ENCODE measurements at places on chromosomes 13 and 19. TPM values are rescaled to one million over a fixed set of nuclear protein-coding genes. Genes with fewer than 3 reads are reported as not detected.

- no peak for DNase-seq
Measured at GRCh38 chr13:83121896-83122295, 760.4 kb downstream of the SLITRK1 start.

Gene EFNB2
- 48.6 TPM for total RNA-seq

Gene INSR
- total RNA-seq: 55.3 TPM

Gene JAK3
- total RNA-seq: 1.4 TPM

DNA sequence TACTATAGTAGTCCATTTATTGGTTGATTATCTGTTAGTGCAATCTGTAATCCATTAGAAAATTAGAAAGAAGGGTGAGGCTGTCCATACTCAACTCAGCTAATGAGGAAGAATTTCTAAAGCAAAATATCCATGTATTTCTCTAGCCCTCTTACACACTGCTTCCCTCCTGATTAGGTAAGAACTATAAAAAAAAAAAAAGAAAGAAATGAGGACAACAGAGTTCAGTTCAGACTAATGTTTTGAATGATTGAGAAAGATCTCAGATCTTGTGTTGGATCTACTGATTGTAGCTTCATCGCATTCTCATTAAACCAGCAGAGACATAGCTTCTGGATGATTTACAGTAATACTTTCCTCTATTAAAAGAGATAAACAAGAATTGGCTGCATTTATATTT, 233.3 kb downstream of the KLF5 start:
- no peak for DNase-seq

DNA sequence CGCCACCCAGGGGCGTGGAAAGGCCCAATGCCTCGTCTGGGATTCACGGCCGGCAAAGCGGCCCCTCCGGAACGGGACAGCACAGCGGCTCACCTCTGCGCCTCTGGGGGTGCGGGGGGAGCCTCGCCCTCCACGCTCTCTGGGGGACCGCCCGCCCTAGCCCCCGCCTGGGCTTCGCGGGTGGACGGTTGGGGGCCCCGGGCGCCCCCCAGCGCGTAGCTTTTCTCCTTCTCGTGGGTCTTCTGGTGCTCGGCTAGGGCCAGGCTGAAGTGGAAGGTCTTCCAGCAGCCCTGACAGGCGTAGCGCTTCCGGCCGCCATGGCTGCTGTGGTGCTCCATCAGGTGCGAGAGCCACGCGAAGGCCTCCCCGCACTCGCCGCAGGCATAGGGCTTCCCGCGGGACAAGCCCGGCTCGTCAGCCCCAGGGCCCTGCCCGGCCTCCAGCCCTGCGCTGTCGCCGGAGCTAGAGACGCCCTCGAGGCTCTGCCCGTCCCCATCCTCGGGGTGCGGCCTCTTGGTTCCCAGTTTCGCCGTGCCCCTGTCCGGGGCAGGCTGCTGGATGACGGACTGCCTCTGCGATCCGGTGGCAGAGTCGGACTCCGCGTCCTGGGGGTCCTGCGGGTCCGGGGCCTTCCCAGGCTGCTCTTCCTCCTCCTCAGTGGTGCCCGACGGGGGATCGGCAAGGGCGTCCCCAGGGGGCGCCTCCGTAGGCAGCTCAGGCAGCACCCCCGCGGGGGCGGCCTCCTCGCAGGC, 13.3 kb downstream of the ZSCAN18 start:
- DNase-seq: no peak

DNA sequence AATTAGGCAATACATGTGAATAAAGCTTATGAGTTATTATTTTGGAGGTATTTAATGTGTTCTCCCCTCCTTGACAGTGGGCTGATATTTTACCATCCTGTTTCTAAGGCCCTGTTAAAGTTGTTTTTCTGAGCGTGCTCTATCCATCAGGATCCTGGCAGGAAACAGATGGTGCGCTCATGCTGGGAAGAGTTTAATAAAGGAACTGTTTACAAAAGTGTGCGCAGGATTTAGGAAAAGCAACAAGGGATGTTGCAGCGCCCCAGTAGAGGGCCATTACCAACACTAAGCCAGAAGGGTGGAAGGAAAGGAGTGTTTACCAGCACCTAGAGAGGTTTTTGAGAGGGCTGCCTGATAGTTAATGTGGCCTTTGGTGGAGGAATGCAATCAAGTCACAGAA, 374.5 kb downstream of the KCNRG start:
- no peak for DNase-seq

GRCh38 chr13:20360041-20360491, 127.9 kb upstream of the GJB6 start:
- DNase-seq: no peak

GRCh38 chr19:10516064-10516385, 1.2 kb downstream of the S1PR5 start:
- DNase-seq: no peak

Gene CYP4F11
- total RNA-seq: not detected

Gene CYP2A6
- not detected for total RNA-seq

DNA sequence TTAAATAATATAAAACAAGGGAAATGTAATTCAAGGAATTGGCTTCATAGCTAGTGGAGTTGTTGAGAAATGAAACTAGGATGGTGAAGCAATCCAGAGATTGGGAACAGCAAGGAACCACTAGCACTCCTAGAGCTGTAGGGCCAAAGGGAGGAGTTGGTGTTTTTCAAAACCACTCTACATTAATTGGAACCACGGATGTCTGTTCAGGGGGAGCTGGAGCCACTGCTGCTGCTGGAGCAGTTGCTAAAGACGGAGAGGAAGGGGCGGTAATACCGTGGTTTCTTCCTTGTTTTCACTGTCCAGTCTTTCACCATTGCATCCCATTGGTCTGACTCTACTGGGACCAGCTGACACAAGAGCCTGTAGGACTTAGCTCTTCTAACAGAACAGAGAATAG, 8.5 kb downstream of the DNAJC15 start:
- no peak for DNase-seq

Gene CEACAM16
- not detected for total RNA-seq

Gene ZNF575
- 2.6 TPM for total RNA-seq

GRCh38 chr13:85615031-85615430, 184.2 kb downstream of the SLITRK6 start:
- no peak for DNase-seq

DNA sequence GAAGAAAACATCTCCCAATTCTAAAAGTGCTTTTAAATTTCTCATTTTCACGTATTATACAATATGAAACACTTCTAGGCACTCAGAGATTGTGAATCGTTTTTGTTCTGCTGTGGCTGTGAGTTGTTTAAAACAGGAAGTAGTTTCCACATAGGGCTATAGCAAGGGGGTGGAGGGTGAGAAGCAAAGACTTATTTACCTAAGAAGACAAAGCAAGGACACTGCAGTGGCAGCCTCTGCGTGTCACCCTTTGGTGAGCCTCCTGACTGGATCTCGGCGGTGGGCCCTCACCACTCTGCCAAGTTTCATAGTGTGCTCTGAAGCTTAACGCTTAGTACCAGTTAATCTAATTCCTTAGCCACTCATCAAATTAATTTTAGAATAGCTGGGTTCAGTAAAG, 56.8 kb downstream of the TNFSF13B start:
- no peak for DNase-seq

DNA sequence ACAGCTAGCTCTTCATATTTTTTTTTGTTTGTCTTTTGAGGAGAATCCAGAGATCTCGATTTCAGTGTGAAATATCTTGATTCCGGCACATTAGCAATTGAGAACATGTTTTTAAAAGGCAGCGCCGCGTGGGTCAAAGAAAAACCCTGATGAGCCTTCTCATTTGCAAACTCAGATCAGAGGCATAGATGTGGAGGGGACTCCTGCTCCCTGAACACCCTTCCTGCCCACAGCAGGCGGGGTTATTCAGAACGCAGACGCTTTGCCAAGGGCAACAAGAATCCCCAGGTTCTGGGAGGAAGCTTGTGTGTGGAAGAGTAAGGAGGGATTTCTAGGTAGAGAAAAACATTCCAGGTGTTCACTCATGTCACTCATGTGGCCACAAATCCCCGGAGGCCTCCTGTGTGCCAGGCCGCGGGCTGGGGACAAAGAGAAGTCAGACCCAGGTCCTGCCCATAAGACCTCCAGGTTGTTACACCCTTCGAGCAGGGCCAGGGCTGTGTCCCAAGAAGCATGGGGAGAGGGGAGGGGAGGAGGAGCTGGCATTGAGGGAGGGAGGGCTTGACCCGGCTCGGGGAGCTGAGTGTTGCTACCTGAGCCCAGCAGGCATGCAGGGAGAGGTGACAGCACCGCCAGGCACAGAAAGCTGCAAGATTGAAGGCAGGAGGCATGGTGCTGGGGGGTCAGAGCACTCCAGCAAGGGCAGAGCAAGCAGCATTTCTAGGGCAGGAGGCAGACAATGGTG, 15.9 kb upstream of the IGLON5 start:
- no peak for DNase-seq

- DNase-seq: no peak
Measured at GRCh38 chr19:31641591-31641990, 292.4 kb upstream of the TSHZ3 start.

Gene ZNF844
- 20.7 TPM for total RNA-seq

GRCh38 chr13:51912511-51913225, 50.9 kb downstream of the CCDC70 start:
- DNase-seq: no peak

DNA sequence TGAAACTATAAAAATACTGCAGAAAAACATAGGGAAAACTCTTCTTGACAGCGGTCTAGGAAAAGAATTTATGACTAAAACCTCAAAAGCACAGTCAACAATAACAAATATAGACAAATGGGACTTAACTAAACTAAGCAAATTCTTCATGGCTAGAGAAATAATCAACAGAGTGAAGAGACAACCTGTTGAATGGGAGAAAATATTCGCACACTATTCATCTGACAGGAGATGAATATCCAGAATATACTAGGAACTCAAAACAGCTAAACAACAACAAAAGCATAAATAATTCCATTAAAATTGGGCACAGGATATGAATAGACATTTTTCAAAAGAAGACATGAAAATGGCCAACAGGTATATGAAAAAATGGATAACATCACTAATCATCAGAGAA, 303.6 kb upstream of the PRR20A start:
- no peak for DNase-seq

GRCh38 chr13:28043224-28043623, 54.7 kb upstream of the URAD start:
- DNase-seq: no peak

GRCh38 chr13:101631395-101631794, 178.9 kb downstream of the ITGBL1 start:
- no peak for DNase-seq

Gene DAND5
- total RNA-seq: not detected

DNA sequence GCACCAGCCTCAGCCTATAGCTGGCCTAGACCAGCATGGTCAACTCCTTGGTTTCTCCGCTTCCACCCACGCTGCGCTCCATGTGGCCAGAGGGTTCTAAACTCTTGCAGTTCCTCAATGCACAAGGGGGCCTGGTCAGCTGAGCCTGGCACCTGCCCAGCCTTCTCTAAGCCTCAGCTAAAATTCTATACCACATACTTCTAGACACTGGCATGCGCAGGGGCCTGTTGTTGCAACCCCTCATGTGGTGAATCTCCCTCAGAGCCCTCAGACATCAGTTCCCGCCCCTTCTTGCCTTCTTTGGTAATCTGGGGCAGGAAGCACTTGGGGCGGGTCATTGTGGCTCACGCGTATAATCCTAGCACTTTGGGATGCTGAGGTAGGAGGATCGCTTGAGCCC, 19.7 kb upstream of the LDLR start:
- DNase-seq: no peak

Gene SBSN
- 0.53 TPM for total RNA-seq

- no peak for DNase-seq
Measured at GRCh38 chr13:86282442-86282841, 483.2 kb upstream of the SLITRK6 start.

DNA sequence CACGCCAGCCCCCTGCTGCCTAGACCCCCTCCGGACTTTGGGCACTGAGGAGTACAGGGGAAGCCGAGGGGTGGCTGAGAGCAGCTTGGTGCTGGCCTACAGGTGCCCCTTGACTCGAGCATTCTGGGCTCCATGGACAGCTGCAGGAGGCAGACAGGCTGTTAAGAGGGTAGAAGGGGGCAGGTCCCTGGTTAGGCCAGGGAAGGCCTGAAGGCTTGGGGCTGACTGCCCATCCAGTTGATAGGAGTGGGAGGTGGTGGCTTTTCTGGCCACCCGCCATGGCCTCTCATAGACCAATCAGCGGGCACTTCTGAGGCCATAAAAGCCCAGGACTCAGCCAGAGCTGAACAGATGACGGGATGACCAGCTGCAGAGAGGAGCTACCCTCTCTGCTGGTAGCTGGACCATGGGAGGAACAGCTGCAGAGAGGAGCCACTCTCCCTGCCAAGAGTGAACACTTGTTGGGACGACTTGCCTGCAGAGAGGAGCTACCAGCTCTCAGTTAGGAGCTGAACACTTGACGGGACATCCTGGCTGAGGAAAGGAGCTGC, 10.7 kb upstream of the SUPT20H start:
- DNase-seq: no peak

DNA sequence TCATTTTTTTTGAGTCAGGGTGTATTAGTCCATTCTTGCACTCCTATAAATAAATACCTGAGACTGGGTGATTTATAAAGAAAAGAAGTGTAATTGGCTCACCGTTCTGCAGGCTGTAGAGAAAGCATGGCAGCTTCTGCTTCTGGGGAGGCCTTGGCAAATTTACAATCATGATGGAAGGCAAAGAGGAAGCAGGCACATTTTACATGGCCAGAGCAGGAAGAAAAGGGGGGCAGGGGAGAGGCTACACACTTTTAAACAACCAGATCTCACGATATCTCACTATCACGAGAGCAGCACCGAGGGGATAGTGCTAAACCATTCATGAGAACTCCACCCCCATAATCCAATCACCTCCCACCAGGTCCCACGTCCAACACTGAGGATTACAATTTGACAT, 44.5 kb upstream of the MIR17HG start:
- no peak for DNase-seq

GRCh38 chr19:33280351-33280921, 21.9 kb downstream of the CEBPA start:
- DNase-seq: no peak

DNA sequence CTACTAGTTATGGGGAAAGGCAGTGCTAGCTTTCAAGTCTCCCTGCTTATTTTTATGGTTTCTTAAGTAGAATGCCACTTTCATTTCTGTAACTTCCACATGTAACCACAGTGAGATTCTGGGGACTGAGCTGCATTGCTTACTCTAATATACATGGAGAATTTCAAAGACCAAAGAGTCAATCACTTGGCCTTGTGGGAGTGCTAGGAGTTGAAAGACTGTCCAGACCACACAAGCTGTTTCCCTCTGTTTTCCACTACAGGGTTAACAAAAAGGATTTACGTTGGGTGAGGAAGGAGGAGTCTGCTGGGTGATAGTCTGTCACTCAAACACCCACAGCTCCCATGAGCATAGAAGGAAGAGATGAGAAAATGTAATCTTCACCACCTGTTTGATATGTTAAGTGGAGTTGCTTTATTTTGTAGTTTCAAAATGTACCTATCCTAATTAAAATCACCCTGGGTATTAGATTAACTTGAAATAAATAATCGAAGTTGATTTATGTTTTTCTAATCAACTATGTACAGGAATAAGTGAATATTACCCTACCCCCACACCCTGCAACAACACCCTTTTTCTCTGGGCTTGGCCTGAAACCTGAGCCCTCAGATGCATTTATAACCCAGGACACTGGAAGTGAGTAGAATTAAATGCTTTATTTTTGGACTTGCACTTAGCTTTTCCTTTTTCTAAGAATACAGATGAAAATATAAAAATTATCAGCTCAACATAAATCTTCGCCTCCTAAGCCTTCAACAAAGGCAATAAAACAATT, 225.8 kb upstream of the SLC10A2 start:
- DNase-seq: no peak

- DNase-seq: no peak
Measured at GRCh38 chr19:33688171-33688992, 66.6 kb downstream of the CHST8 start.

GRCh38 chr13:38355595-38356119, 6.0 kb downstream of the UFM1 start:
- DNase-seq: no peak

All from type B pancreatic cell (in vitro differentiated cells).